SK-N-SH (cell line): ENCODE measurements at places on chromosomes 2 and 18.

- DNase-seq = no peak
These were observed 300.7 kb upstream of the MEIS1 start for GRCh38 chr2:66134138-66134701.

DNA sequence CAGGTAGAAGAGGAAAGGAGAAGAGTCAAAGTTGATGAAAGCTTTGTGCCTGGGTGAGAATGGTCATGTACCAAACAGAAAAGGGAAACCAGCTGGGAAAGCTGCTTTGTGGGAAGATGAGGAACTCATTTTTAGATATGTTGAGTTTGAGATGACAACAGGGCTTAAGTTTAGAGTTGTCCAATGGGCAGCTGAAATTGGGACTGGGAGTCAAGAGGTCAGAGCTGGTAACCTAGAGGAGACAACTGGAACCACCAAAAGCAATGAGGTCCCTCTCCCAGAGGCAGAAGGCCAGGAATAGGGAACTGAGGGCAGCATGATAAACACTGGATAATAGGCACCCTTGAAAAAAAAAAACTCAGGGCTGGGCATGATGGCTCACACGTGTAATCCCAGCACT is 48.8 kb downstream of the SLC4A1AP start:
- no peak for DNase-seq

GRCh38 chr18:50563376-50563775 is 3.5 kb downstream of the MAPK4 start:
- DNase-seq = no peak

DNA sequence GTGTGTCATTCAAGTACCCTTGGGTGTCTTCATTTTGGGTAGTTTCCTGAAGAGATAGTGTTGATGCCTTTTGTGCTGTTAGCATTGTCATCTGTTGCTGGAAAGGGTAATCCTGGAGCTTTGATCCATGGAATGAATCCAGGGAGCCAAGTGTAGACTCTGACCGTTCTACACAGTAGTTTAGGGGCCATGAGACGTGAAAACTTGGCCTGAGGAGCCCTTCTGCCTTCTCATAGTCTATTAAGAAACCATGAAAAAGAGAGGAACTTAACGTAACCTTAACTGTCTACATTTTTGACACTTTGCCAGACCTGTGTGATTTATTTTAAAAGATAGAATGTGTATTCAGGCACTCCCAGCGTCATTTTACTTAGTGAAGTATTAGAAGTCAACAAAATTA is 194.0 kb downstream of the BABAM2 start:
- DNase-seq = no peak

DNA sequence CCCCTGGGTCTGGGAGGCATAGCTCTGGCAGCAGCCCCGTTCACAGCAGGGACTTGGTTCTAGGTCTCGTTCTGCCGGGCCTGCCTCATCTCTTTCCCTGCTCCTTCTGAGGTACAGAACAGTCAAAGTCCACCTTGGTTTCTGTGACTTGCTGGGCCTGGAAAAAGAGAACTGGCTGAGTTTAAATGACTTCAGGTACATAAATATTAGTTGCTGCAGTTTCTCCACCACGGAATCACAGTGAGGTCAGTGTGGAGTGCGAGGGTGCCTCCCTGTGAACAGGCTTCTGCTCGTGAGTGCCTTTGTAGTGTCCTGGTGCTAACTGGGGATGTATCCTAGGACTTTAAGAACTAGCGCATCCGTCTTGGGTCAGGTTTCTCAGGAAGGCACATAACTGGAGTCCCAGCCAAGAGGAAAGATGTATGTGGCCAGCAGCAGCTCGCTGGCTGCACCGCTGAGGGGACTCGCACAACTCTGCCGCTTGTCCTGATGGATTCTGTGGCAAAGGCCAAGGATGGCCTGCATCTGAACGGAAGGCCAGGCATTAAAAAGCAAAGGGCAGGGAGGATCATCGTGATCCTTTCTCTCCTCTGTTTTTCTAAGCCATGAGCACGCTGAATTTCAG is 188.6 kb downstream of the SH3RF3 start:
- DNase-seq = no peak

DNA sequence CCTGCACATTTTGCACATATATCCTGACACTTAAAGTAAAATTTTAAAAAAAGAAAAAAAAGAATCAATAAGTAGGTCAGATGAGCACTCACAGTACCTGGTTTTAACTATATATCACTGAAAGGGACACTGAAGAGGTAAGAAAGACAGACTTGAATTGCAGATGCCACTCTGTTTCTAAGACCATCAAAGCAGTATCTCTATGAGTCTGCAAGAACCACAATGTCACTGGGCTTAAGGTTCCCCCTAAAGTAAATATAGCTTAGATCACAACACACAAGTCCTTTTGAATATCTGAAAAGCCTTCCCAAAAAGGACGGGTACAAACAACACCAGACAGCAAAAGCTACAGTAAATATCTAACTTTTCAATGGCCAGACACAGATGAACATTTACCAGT is 57.6 kb downstream of the CYTIP start:
- no peak for DNase-seq

DNA sequence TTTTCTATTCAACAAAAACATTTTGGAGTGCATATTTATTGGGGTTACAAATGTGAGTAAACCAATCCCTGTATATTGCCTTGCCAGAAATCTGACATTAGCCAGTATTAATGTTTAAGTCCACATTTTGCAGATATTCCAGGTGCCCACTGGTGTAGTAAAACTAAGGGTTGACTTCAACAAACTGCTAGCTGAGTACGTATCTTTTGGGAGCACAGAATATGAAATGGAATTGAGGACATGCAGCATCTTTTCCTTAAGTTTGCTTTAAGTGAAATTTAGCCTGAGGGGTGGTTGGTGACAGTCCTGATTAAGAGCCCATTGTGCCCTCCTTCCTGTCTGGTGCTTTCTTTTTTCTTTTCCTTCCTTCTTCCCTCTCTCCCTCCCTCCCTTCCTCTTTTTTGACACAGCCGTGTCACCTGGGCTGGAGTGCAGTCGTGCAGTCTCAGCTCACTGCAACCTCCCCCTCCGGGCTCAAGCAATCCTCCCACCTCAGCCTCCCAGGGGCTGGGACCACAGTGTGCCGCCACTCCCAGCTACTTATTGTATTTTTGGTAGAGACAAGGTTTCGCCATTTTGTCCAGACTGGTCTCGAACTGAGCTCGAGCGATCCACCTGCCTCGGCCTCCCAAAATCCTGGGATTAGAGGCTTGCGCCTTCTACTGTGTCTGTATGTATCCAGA is 1.6 kb downstream of the NUP35 start:
- DNase-seq = no peak

- no peak for DNase-seq
These were observed 231.7 kb downstream of the PARD3B start for GRCh38 chr2:204776781-204777559.

DNA sequence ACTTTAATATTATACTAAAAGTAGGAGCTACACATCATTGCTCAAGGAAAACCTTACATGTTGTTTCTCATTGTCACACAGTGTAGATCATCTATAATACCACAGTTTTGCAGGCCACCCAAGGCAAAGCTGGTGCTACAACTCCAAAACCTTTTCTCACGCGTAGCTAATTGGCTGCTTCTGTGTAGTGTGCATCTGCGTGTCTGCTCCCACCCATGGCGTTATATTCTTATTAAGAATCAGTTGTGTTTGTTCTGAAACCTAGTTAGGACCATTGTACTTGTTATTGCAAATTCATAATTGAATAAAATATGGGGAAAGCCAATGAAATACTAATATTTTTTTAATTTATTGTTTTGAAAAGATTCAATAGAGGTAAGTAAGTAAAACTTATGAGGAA is 83.9 kb downstream of the RBM43 start:
- DNase-seq = no peak

DNA sequence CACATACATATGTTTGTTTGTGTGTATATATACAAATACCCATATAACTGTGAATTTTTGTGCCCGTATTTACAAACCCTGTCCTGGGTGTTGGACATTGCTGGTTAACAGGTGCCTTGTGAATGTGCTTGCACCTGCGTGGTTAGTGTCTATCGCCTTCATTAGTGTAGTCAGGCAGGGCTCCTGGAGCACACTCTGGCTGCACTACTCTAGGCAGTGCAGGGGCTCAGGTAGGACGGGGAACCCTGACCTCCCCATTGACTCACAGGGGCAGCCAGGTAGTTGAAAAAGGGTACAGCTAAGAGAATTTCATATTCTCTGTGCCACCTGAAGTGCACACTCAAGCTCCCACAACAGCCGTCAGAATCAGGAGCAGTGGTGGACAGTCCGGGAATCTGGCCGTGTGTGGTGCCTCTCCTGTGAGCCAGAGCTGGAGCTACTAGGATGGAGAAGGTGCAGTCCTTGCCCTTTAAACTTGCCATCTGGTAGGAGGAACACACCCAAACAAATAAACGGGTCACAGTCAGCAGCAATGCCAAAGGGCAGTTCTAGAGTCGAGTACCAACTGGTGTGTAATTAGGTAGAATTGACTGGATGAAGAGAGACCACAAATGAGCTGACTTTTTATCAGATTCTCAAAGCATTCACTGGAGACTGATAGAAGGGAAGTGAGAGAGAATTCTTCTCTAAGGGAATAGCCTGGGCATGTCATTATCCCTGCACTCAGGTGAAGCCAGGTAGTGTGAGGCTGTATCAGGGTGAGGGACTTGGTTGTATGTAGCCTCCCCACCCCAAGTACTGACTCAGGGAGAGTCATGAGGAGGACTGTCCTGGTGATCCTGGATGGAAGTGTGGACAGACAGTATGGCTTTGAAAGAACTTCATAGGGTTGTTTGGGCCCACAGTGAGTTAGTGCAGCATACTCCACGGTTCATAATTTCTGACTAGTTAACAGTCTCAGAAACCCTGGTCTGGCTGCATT is 44.1 kb downstream of the FARP2 start:
- DNase-seq = no peak

DNA sequence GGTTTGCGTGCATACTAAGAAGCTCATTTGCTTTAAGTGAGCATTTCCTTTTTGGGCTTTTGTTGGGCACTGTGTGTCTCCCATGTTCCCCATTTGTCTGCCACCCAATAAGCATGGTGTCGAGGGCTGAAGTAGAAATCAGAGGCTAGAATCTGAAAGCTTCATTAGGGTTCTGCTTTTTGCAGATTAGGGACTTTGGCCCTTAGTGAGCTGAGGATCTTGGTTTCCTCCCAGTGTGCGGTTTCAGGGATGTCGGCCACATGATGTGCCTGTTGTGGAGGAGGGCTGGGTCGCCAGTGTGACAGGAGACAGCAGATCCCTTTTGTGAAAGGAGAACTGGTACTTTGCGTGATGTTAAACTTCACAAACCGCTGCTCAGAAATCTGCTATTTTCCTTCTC is 41.1 kb downstream of the PLEKHB2 start:
- DNase-seq = no peak

GRCh38 chr18:9631814-9632496 is 17.6 kb upstream of the PPP4R1 start:
- no peak for DNase-seq
